Fibroblast of mammary gland (primary cell): ENCODE measurements at places on chromosomes 2 and 18.
A peak's percentile ranks its signal among the peaks of the same experiment; 100 is the strongest.

DNA sequence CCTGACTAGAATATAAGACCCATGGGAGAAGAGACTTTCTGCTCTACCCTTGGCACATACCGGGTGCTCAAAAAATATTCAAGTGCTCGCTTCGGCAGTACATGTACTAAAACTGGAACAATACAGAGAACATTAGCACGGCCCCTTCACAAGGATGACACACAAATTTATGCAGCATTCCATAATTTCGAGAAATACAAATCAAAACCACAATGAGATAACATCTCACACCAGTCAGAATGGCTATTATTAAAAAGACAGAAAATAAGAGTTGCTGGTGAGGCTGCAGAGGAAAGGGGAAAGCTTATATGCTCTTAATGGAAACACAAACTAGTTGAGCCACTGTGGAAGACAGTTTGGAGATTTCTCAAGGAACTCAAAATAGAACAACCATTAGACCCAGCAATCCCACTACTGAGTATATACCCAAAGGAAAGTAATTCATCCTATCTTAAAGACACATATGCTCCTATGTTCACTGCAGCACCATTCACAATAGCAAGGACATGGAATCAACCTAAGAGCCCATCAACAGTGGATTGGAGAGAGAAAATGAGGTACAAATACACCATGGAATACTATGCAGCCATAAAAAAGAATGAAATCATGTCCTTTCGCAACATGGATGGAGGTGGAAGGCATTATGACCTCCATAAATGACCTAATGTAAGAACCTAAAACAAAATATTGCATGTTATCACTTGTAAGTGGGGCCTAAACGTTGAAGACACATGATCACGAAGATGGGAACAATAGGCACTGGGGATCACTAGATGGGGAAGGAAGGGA is 71.6 kb upstream of the CYP1B1 start:
- DNase-seq, result no peak

DNA sequence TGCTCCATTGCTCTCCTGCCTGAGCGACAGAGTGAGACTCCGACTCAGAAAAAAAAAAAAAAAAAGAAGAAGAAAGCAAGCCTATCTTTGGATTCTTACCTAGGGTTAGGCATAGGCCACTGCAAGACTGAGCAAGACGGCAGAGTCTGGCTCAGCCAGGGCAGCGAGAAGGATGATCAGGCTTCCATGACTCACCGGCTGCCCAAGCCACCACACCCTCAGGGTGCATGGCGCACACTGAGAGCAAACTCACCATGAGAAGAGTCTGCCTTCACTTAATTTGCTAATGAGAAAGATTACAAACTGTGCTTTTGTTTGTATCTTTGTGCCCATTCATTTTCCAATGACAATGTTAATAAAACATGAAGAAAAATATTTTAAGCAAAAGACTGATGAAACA is 8.2 kb downstream of the FAM110C start:
- DNase-seq, result no peak

GRCh38 chr18:64110692-64111480 is 38.0 kb downstream of the LINC00305 start:
- no peak for DNase-seq

DNA sequence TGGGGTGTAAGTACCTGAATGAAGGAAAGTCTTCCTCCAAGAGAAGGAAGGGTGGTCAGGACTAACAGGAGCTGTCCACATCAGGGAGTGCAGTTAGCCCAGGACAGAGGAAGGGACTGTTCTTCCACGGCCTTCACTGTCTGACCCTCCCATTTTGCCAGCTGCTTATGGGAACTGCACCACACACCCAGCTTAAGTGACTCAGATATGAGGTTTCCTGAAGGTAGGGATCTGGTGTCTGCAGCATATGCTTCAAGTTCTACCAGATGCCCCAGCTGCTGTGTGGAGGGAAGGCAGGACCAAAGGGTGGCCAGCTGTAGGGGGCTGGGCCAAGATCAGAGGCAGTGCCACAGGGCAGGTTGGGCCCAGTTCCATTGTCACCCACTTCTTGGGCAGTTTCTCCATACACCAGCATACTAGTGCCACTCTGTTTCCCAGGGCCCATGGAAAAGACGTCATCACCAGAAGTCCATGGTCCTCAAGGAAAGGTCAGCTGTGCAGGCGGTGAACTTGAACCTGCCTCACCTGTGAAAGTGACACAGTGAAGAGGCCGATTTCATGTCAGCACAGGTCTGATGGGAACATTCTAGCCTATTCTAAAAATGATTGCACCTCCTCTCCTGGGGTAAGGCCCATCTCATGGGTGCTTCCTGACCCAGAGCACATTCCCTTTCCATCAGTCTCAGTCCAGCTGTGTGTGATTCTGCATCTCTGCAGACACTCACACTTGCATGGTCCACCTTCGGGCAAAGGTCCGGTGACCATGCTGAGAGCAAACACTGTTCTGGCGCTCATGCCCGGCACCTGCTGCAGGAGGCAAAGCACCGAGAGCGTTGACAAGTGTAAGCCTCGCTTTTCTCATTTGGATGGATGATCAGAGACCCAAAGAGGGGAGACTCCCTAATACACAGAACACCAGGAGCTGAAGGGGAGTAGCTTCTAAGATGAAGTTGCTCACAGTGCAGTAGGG is 68.0 kb downstream of the ACAA2 start:
- peak; percentile 42 for DNase-seq

- no peak for DNase-seq
Measured at GRCh38 chr2:20629581-20630171, 21.2 kb downstream of the HS1BP3 start.

DNA sequence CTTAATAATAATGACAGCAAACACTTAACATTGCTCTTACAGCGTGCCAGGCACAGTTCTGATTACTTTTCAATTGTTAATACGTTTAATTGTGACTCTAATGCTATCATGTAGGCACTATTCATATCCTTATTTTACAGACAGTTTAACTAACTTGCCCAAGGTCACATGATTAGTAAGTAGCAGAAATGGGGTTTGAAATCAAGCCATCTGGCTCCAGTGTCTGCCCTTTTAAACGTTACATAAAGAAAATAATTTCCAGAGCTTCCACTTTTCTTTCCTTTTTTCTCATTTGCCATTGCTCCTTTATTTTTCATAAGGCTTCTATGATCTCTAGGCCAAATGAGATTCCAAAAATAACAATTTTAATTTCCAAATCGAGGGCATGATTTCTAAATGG is 50.6 kb upstream of the IKZF2 start:
- DNase-seq, result peak; percentile 15

GRCh38 chr2:216339456-216340279 is 32.6 kb downstream of the MARCHF4 start:
- DNase-seq, result peak; percentile 47

GRCh38 chr2:85551698-85552678 is 9.3 kb downstream of the GGCX start:
- DNase-seq, result peak; percentile 78

DNA sequence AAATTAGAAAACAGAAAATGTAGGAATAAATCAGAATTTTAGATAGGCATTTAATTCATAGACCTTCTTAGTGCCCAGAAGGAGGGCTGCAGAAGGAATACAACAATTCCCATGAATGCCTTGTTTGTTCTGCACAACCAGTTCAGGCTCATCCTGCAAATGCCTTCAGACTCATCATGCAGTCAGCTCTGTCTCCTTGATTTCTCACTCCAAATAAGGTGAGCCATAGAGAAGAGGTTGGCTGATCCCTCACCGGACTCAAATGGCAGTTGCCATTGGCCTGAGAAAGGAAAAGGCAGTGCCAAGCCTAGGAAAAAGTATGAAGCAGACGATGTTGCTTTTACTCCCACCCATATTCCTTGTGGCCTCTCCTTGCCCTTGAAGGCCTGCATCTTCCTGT is 50.3 kb downstream of the DSC3 start:
- no peak for DNase-seq

- no peak for DNase-seq
Measured at GRCh38 chr2:953408-953807, 2.8 kb downstream of the SNTG2 start.

- DNase-seq, result peak; percentile 91
Measured at GRCh38 chr2:30711646-30712085, 95.6 kb downstream of the CAPN13 start.

DNA sequence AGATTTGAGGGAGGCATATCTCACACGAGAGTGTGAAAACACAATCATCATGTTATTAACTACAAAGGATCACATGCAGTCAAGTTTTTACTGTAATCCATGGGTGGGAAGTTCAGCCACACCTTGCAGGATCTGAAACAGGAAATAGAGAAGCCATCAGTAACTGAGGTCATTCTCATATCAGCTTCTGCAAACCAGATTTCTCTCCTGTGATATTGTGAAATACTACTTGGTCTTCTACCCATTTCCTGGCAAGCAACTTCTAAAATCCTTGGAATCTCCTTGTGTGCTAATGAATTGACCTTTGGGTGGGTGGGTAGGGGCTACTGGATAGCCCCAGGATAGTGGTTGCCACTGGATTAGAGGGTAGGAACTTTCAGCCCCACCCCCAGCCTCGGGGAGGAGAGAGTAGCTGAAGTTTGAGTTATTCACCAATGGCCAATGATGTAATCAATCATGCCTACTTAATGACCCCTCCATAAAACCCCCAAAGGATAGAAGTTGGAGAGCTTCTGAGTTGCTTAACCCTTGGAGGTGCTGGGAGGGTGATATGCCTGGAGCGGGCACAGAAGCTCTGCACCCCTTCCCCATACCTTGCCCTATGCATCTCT is 25.6 kb upstream of the TGIF1 start:
- DNase-seq, result no peak

DNA sequence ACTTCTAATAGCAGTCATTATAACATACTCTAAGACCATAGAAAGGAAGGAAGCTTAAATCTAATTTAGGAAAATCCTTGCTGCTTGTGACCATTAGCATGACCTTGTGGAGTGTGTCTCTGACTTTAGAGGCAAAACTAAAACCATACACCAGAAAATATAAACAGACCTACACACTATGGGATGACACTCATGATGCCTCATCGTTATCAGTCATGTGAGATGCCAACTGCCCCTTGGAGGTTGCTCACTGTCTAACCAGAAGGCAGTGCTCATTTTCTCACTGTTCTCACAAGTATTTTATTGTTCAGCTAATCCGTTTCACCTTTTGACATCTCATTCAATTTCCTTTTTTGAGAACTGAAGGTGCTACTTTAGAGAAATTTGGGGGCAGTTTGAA is 376.9 kb downstream of the RND3 start:
- peak; percentile 56 for DNase-seq

- DNase-seq, result no peak
Measured at GRCh38 chr18:49651033-49651432, 89.2 kb downstream of the LIPG start.

DNA sequence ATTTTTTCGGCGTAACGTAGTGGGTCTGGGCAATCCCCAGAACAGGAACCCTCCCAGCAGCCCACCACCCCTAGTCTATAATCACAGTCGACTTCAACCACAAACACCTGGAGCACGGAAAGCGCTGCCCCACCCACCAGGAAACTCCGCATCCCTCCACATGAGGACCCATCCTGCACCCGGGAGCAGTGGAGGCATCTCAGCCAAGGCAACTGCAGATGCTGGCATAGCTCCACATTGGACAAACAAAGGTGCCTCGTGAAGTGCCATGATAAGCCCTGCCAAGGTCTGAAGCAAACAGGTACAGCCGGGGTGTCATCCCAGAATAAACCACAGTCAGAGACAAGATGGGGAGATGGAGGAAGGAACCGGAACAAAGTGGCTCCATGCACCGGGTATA is 24.3 kb upstream of the COPS8 start:
- DNase-seq, result no peak

DNA sequence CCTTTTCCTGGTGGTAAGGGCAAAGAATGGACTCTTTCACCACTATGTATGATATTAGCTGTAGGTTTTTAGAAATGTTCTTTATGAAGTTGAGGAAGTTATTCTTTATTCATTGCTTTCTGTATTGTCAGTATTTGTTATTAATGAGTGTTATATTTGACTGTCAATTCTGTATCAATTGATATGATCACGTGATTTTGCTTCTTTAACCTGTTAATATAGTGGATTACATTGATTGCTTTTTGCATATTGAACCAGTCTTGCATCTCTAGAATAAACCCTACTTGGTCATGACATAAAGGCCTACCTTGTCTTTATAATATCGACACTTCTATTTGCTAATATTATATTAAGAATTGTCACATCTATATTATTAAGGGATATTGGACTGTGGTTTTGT is 18.3 kb upstream of the ST6GAL2 start:
- no peak for DNase-seq

DNA sequence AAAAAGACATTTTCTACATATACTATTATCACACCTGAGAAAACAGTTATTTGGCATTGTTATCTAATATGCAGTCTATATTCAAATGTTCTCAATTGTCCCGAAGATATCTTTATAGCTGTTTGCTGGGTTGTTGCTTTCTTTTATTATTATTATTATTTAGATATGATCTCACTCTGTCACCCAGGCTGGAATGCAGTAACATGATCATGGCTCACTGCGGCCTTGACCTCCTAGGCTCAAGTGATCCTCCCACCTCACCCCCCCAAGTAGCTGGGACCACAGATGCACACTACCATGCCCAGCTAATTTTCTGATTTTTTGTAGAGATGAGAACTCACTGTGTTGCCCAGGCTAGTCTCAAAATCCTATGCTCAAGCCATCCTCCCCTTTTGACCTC is 19.9 kb downstream of the GPATCH11 start:
- no peak for DNase-seq

- peak; percentile 16 for DNase-seq
Measured at GRCh38 chr2:173400760-173401159, 46.1 kb downstream of the CDCA7 start.

DNA sequence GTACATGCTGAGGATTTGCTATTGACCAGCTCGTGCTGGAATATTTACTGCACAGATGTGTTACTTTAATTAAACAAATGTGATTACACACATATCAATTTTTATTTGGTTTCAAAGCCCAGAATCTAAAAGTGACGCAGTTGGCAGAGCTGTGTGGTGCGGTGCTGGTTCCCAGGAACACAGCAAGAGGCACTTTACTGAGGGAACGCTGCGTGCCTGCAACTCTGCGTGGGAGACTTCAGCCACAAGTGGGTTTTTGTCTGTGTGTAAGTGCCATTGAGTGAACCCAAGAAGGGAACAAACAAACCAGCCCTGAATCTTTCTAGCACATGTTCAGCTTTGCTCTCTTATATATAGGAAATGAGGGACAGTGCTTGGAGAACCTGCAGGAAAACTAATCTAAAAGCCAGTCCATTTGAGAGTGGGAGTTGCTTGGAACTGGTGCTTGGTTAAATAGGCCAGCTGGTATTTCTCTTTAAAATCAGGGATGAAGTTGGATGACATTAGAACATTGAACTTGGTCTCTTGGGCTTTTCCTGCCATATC is 196.6 kb upstream of the CELF4 start:
- DNase-seq, result no peak

DNA sequence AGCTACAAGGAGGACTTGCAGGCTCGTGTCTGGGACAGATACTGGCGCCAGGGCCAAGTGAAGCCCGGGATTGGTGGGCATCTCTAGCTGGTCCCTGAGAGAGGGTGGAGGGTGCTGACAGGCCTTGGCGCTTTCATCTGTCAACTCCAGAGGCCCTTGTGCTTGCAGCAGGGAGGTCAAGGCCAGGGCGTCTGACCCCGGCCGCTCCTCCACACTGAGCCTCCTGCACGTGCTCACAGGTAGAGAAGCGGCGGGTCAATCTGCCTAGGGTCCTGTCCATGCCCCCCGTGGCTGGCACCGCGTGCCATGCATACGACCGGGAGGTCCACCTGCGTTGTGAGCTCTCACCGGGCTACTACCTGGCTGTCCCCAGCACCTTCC is 9.5 kb downstream of the CAPN10 start:
- DNase-seq, result no peak

GRCh38 chr2:233413559-233414272 is 59.4 kb downstream of the DGKD start:
- DNase-seq, result peak; percentile 70
